Stimulated activated CD4-positive, alpha-beta T cell treated with anti-CD3 and anti-CD28 coated beads, TNF-alpha, amount 100 ng/mL, for 1 hour (primary cell): ENCODE measurements at places on chromosomes 1 and 21.

GRCh38 chr1:176101951-176102642 lies 105.0 kb downstream of the COP1 start:
- DNase-seq, result no peak

GRCh38 chr1:40120128-40120527 lies 23.1 kb upstream of the PPT1 start:
- DNase-seq, result no peak

DNA sequence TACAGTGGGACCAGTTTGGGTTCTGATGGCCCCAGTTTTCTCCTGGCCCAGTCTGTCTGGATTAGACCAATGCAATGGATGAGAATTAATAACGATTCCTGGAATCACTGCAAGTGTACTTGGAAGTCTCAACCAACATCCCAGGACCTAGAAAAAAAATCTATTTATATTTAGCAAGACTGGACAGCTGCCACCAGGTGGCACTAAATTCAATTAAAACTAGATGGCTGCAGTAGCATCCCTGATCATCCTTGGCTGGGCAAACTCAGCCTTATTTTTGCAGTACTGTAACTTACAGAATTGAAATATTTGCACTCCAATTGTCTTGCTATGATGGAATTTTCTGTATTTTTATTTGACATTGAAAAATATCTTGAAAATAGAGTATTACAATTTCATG lies 165.7 kb downstream of the NCAM2 start:
- DNase-seq, result no peak

- no peak for DNase-seq
Measured at GRCh38 chr1:204045430-204045829, 27.5 kb upstream of the SOX13 start.

DNA sequence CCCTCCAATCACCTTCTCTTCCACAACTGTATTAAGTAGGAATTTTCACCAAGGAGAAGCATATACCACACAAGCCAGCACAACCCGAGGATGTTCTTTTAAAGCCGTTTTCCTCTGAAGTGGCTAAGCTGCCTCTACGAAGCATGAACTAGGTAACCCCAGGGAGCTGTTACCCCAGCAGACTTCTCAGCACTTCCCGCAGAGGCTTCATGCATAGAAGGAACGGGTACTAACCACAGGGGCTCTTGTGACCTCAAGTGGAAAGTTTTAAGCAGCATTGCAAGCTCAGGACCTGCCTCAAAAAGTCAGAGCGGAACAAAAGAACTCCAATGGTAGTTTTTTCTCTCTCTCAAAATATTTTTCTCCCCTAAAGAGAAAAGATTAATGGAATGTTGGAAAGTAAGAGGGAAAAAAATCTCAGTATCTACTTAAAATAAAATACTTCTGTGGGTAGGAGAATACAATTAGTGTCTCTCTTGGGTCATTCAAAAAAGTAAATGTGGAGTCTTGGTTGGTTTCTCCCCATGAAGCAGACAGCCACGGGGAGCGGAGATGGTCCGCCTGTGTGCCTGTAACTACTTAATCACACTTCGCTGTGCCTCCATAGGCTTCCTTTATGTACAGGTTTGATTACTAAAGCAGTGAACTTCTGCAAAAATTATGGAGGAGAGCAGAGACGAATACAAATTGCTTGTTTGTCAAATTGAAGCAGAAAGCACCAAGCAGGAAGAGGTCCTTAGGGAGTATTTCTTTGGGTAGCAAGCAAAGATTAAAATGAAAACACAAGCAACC lies 40.9 kb downstream of the STX6 start:
- DNase-seq, result no peak

DNA sequence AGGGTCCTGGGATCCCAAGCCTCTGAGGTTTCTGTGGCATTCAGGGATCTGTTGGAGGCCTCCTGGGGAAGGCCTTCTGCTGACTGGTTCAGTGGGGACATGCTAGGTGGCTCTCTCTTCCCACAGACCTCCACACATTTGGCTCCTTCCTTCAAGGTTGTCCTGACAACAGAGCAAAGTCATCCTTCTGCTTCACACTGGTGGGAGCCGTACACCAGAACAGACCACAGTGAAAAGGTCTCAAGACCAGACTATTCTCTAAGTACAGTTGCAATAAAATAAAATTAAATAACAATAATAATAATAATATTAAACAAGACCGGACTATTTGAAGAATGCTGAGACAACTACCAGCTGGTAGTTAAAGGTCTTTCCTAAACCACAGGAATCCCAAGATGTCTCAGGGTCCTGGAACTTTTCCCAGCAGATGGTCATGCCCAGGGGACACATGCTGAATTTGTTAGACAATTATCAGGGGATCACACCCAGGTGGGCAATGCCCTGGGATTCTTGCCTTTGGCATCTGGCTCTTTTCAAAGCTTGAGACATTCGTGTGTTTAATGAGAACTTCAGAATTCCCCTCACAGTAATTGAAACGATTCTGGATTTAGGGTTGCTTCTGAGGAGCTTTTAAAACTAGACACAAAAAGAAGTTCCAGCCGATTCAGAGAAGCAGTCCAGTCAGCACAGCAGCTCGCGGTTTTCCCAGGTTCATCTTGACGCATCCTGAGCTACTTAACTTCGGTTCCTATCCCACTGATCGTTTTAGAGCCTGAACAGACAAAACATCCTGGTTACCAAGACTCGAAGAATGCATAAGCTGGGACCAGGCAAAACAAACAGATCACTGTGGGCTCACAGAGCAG lies 22.9 kb downstream of the HTR1D start:
- DNase-seq, result no peak

DNA sequence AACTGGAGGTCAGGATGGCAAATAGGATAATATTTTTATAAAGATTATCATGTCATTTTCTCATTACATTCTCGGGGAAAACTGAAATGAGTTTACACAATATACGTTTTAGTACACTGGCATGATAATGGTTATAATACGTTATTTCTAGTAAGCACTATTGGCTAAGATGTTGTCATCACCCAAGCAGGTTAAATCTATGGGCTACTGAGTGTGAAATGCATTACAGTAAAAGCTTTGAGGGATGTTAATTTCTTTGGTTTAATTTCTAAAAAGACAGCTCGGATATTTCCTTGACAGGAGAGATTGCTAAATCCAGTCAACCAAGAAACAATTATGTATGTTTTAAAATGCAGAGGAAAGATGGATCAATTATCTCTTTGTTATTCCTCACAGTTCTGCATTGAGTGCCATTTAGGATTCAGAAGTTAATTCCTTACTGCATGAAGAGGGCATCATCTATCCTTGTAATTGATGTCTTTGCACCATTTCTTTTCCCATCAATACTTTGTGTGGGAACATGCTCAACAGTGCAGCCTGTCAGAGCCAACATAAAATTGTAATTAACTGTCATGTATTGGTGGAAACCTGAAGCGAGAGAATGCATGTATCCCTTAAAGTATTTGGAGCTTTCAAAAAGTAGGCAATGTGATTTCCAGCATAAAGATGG lies 222.4 kb upstream of the ZP4 start:
- no peak for DNase-seq

DNA sequence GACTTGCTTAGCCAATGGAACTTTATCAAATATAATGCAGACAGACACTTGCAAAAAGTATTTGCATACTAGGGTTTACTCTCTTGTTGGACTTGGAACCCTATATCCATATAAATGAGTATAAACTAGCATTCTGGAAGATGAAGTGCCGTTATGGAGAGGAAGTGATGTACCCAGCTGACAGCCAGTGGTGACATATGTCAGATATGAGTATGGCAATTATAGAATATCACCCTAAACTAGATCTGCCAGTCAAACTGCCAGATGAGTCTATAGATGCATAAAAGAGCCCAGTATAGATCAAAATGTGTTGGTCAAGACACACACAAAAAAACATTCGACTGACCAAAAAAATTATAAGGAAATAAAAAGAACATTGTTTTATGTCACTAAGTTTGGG lies 739.3 kb downstream of the PLA2G4A start:
- no peak for DNase-seq

- no peak for DNase-seq
Measured at GRCh38 chr1:30420519-30421050, 302.8 kb downstream of the MATN1 start.

GRCh38 chr21:45736042-45736689 lies 92.6 kb downstream of the PCBP3 start:
- no peak for DNase-seq

GRCh38 chr1:160576390-160576789 lies 2.9 kb downstream of the CD84 start:
- no peak for DNase-seq

DNA sequence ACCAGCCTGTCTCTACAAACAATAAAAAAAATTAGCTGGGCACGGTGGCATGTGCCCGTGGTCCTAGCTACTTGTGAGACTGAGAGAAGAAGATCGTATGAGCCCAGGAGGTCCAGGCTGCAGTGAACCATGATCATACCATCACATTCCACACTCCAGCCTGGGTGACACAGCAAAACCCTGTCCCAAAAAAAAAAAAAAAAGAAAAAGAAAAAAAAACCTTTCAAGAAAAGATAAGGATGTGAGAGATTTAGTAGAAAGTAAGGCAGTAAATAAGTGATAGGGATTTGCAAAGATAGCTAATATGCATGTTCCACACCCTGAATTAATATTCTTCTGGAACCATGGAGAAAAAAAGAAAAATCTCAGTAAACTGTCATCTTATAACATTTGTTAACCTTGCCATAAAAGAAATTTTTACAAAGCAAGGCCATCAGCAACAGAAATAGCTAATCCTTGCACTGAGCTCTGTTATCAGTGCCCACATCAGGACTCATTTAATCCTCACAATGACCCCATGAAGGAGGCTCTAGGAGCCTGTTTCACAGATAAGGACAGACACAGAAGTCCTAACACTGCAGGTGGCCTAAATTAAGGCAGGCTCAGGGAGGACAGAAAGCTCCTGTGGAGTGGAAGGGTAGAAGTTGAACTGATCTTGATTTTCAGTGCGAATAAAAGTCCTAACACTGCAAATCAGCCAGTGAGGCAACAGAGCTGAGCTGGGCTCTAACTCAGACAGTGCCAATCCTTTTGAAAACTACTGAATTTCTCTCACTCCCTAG lies 7.6 kb downstream of the GNB1 start:
- no peak for DNase-seq

GRCh38 chr21:30713766-30714165 lies 4.8 kb downstream of the KRTAP21-3 start:
- DNase-seq, result no peak

GRCh38 chr1:29271724-29272123 lies 35.4 kb downstream of the PTPRU start:
- DNase-seq, result no peak

- no peak for DNase-seq
Measured at GRCh38 chr1:92784021-92784638, 778 bp downstream of the EVI5 start.
